ENCODE measurements at places on chromosomes 5 and 9.

DNA sequence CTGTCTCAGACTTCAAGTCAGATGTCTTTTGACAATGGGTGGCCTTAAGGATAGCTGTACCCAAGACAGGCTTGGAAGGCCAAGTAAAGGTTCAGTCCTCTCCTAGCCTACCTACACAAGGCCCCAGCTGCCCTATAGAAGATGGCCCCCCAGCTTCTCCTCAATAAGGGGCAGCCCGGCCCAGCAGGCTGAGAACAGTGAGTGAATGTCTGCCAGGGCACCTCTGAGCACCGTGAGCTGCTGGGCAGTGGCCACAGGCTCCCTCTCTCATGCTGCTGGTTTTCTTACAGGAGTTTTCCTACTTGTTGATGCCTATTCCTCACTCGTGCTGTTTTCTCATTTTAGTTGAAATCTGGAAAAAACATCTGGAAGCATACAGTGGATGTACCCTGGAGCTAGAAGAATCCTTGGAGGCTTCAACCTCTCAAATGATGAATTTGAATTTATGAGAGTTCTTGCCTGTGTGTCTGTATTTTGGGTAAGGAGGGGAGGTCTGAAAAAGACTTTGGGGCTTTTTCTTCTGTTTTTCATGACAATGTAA, 40.1 kb downstream of the SECISBP2 start:
- DNase-seq = no peak

- no peak for DNase-seq
Measured at GRCh38 chr5:102578362-102578761, 79.6 kb upstream of the SLCO6A1 start.

- no peak for DNase-seq
Measured at GRCh38 chr9:96436063-96436455, 13.9 kb upstream of the HABP4 start.

GRCh38 chr5:169914766-169915165, 65.5 kb downstream of the INSYN2B start:
- DNase-seq = no peak

DNA sequence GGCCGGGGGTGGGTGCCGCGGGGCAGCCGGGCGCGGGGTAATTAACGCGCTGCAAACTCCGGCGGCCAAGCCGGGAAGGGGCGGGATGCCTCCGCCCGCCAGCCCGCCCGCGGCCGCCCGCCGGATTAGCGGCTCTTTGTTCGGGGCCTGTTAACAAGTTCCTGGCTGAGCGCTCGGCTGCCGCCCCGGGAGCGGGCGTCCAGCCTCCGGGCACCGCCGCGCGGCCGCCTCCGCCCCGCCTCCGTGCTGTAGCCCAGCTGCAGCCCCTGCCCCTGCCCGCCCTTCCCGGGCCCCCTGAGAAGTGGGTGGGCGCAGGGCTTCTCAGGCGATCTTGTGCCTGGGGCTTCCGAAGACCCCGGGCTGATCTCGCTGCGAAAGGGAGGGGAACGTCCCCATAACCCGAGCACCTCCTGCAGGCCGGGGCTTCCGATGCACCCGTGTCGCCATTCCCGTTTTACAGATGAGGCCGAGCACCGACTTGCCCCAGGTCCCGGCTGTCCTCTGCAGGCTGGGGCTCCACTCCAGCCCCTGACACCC, 7.5 kb downstream of the UNC5A start:
- no peak for DNase-seq

GRCh38 chr9:134591573-134591981, 50.0 kb upstream of the COL5A1 start:
- no peak for DNase-seq

- no peak for DNase-seq
Measured at GRCh38 chr9:104075801-104076753, 18.0 kb upstream of the SMC2 start.

DNA sequence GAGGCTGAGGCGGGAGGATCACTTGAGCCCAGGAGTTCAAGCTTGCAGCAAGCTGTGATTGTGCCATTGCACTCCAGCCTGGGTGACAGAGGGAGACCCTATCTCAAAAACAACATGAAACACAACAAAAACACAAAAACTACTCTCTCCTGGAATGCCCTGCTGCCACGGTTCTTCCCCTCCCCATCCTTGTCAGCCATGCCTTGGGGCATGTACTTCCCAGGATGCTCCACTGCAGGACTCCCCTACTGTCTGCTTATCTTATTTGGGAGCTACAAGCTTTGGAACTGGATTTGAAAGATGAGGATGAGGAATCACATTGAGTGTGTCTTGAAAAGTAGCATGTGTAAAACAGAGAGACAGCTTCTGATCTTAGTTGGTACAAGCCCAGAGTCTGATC, 40.1 kb upstream of the KIAA1958 start:
- no peak for DNase-seq

DNA sequence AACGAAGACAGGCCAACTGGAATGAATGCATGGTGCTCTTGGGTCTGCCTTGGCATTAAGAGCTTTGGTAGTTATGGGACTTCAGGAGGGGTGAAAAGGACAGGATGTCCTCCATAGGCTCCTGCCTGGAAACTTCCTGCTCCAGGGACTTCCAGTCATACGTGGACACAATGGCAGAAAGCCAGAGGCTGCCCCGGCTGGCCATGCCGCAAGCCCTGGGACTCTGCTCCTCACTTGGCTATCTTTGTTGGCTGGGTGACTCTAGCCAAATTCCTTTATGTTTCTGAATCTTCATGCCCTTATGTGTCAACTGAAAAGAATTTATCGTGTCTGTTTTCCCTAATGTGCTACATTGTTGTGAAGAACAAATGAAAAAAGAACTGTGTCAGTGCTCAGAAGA, 136.9 kb downstream of the SIL1 start:
- no peak for DNase-seq

- no peak for DNase-seq
Measured at GRCh38 chr5:167230414-167230813, 1061.0 kb upstream of the WWC1 start.

DNA sequence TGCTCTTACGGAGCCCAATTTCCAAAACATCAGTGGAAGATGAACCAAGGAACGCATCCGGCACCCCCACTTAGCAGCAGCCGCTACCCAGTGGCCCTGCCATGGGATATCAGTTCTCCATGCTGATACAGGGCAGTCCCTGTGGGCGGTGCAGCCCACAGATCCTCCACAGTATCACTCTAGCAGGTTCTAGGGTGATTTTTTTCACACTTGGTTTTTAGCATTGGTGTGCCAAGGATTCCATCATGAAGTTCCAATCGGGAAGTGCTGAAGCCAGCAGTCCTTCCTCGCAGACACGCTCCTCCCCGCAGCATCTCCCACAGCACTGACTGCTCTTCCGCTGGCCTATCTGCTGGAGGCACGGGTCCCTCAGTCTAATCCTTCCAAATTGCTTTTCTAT, 261.9 kb downstream of the SYK start:
- DNase-seq = no peak

DNA sequence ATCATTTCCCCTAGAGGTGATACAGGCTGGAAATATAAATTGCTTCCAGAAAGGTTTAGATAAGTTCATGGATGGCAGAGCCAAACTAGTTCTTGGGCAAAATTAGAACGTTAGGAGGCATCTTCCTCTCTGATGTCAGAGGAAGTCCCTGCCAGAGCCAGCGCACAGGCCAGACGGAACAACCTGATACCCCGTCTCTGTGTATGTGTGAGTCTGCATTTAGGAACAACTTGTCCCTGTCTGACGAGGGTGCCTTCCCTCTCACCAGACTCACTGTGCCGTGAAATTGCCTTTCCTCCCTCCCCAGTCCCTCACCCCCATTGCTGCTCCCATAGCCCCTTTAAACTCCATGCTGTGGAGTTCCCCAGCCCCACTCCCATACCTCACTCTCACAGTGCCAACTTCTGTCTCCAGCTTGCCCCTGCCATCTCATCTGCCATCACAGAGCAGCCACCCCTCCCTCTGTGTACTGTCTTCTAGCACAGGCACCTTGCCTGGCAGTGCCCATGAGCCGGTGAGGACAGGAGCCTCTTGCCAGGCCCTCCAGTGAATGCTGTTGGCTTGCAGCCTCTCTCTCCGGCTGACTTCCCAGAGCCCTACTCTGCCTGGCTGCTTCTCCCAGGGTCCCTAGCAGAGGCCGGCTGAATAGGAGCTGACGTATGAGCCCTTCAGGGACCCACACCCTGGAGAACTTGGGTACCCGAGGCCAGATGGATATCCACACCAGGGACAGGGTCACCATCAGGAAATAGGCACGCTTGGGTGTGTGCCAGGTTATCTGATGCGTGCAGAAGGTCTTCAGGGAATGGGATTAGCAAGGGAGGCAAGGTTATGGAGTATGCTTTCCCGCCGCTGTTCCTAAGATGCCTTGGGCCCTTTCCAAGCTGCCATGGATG, 26.7 kb downstream of the UNC5A start:
- no peak for DNase-seq

DNA sequence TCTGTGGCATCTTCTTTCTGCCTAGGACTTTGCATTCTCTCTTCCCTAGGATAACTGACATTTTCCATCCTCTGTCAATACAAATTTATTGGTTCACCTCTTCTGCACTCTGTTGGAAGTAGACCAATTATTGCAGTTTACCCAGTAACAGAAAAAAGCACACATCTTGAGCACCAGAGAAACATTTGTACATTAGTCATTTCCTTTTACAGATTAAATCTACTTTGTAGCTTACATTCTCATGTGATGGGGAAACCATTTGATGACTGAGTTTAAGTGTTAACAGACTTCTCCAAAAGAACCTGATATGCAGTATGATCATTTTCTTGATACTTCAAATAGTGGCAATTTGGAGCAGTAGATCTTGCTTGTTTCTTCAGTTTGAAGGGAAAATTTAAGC, 1098.8 kb downstream of the DTWD2 start:
- no peak for DNase-seq

GRCh38 chr5:963310-963672, 45.3 kb upstream of the NKD2 start:
- DNase-seq = no peak

Data from activated T-helper 1 cell treated with Interleukin-2 at 50 U/mL for 16 hours (primary cell).